ENCODE measurements at places on chromosomes 5 and 9.

DNA sequence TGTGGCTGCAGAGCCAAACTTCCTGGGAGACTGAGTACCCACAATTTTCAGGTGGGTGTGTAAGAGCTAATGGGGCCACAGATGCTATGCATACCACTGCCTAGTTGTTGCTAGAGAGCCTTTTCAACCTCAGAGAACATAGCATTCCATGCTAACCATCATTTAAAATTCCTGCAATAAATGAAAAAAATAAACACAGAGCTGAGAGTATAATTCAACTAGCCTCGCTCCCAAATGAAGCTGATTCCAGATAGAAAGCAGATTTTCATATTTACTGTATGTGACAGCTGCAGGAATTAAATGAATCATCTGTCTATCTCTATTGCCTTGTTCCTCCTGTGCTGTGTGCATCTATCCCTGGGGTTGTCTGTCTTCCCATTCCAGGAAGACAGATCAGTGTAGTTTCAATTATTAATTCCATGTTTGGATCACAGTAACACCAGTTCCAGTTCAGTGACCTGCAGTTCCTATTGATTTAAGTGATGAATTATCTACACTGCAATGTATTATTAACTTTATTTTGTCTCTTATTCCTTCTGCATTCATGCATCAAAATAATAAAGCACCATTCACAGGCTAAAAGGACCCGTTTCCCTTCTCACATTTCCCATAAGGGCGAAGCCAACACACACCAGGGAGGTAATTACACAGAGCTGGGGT, 324.5 kb downstream of the SLIT3 start:
- DNase-seq, result no peak
- no peaks in the 10 kb centered on the region for H3K27me3 ChIP-seq
- H3K4me3 ChIP-seq, result no peak overlapping the region

DNA sequence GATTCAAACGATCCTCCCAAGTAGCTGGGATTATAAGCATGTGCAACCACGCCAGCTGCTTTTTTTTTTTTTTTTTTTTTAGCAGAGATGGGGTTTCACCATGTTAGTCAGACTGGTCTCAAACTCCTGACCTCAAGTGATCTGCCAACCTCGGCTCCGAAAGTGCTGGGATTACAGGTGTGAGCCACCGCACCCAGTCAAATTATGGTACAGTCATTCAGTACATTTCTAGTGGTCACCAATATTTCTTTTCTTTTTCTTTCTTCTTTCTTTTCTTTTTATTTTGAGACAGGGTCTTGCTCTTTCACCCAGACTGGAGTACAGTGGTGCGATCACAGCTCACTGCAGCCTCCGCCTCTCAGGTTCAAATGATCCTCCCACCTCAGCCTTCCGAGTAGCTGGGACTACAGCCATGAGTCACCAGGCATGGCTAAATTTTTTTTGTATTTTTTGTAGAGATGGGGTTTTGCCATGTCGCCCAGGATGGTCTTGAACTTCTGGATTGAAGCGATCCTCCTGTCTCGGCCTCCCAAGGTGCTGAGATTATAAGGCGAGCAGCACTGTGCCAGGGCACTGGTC, 25.4 kb upstream of the DCP2 start:
- no peaks in the 10 kb centered on the region for H3K36me3 ChIP-seq
- DNase-seq, result no peak
- H3K27ac ChIP-seq, result no peak overlapping the region

- H3K27me3 ChIP-seq, result no peaks in the 10 kb centered on the region
- no peaks in the 10 kb centered on the region for H3K36me3 ChIP-seq
- no peak overlapping the region for H3K27ac ChIP-seq
- no peak for DNase-seq
These were observed 66.2 kb downstream of the FOXD1 start for GRCh38 chr5:73382401-73382740.

GRCh38 chr5:33696411-33696810, 195.4 kb downstream of the ADAMTS12 start:
- H3K4me1 ChIP-seq, result no peaks in the 10 kb centered on the region
- H3K27ac ChIP-seq, result no peak overlapping the region
- H3K4me3 ChIP-seq, result no peak overlapping the region
- no peak for DNase-seq
- no peaks in the 10 kb centered on the region for H3K36me3 ChIP-seq

DNA sequence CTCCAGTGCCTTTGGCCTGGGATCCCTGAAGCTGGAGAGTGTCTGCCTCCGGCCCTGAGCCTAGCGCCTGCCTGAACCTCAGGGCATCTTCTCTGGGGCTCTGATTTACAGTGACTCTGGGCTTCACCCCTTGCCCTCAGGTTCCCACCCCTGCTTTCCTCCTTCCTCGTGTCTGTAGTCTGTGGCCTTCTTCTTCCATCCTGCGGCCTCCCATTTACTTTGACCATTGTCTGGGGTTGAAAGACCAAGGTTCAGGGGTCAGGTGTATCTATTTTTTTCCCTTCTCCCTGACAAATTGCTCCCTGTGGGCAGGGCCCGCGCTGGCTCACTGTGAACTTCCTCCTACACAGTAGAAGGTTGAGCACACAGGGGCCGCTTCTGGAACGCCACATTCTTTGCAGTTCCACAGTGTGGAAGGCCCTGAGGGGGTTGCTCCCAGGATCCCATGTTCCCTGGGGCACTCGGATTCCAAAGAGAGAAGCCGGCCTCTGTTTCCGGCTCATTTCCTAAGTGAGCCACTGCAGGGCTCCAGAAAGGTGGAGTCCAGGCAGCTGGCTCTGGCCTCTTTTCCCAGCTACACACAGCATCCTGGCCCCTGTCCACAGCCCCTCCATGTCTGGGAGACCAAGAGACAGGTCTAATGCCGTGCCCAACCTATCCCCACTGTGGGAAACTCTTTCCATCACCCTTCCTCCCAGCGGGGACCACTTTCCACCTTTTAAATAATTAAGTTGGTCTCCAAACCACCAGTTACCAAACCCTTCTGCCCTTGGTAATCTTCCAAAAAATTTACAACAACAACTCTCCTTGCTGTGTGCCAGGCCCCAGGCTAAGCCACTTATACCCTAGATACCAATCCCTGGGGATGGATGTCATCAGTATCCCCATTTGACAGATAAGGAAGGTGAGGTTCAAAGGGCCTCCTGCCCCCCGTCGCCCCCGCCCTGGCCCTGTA, 140.3 kb upstream of the IER5L start:
- no peak for DNase-seq
- H3K4me3 ChIP-seq, result no peak overlapping the region
- no peaks in the 10 kb centered on the region for H3K36me3 ChIP-seq
- peaks cover 5% of the 10 kb centered on the region for H3K4me1 ChIP-seq
- no peak overlapping the region for H3K27ac ChIP-seq

DNA sequence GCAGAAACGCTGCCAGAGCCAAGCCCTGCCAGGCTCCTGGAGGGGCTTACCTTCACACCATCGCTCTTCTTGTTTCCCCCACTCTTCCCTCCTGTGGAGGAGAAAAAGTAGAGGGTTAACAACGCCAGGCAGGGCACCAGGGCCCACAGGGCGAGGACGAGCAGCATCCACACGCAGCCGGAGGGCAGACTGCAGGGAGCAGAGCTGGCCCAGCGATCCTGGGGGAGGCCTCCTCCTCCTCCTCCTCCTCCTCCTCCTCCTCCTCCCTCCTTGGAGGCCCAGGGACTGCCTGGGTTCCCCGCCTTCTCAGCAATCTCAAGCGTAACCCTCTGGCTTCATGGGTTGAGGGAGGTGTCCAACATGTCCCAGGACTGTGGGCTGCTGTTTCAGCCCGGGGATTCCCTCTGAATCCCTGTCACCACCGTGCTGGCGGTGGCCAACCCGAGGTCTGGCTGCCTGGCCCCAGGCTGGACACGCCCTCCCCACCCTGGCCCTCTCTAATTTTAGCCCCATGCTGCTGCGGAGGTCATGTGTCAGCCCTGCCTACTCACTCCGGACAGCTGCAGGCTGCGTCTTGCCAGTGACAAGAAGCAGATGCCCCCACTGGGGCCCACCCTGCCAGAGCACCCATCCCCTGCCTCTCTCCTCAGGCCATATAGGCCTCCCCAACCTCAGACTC, 44.3 kb downstream of the CAMK2A start:
- no peak overlapping the region for H3K4me3 ChIP-seq
- no peaks in the 10 kb centered on the region for H3K36me3 ChIP-seq
- DNase-seq, result no peak
- H3K27ac ChIP-seq, result no peak overlapping the region

All from iPS DF 6.9 (cell line).